Retina (tissue), 1 donor: ENCODE measurements at places on chromosomes 12 and 14.

DNA sequence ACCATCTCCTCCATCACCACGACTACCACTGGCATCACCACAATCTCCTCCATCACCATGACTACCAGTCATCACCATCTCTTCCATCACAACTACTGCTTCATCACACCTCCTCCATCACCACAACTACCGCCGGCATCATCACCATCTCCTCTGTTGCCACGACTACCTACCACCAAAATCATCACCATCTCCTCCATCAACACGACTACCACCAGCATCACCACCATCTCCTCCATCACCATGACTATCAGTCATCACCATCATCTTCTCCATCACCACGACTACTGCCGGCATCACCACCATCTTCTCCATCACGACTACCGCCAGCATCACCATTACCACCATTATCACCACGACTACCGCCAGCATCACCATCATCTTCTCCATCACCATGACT is 89.5 kb downstream of the RIMBP2 start:
- DNase-seq, result no peak

- DNase-seq, result peak; percentile 61
Measured at GRCh38 chr14:24806061-24806678, 172.2 kb upstream of the GZMB start.

GRCh38 chr14:73376585-73376984 is 81.8 kb downstream of the NUMB start:
- DNase-seq, result no peak

- no peak for DNase-seq
Measured at GRCh38 chr12:42186793-42187192, 42.1 kb upstream of the GXYLT1 start.

GRCh38 chr12:26317942-26318575 is 122.7 kb downstream of the SSPN start:
- no peak for DNase-seq

DNA sequence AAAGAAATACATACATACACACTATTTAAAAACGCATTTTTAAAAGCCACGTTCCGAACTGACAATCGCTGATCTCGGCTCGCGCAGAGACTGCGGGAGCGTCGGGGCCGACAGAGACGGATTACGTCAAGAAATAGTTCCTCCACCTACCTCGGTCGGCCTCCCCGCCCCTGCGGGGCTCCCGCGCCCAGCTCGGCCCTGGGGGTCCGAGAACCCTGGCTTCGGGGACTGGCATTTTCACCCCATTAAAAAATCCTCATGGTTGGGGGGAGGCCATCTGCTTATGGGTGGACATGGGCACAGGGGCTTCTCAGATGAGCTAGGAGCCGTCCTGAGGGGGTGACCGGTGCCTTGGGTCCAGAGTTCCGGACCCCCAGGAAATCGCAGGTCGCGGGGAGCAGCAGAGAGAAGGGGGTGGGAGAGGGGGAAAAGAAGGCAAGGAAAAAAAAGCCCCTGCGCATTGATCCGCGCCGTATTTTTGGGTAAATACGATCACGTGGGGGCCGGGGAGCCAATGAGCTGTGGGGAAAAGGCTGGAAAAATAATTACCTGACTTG is 324 bp upstream of the HOXC9 start:
- DNase-seq, result no peak

DNA sequence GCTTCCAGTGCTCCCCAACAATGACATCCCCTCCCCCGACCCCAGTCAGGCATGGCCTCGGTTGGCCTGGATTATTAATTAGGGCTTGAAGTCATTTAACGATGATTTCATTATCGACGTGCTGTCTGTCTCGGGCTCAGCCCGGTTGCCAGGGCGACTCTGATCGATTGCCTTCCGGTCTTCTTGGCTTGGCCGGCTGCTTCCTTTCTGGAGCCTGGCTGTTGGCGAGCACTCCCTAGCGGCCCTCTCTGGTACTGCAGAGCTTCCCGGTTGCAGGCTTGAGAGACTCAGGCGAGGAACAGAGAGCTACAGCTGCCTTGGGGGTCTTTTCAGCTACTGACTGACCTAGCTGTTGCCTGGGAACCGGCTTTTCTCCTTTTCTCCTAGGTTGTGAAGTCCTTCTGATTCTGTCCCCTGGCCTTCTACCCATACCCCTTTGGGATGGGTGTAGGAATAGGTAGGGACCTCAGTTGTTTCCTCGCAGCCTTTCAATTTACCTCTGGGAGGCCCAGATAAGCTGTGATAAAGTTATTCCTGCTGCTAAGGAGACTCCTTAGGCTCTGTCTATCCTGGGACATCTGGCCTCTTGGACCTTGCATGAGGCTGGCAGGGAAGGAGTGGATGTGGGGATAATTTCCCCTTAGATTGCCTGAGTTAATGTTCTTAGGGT is 5.5 kb upstream of the CISTR start:
- peak; percentile 97 for DNase-seq

GRCh38 chr14:20618271-20618749 is 23.2 kb downstream of the OR6S1 start:
- no peak for DNase-seq

GRCh38 chr14:39185256-39186049 is 10.4 kb downstream of the PNN start:
- DNase-seq, result no peak

DNA sequence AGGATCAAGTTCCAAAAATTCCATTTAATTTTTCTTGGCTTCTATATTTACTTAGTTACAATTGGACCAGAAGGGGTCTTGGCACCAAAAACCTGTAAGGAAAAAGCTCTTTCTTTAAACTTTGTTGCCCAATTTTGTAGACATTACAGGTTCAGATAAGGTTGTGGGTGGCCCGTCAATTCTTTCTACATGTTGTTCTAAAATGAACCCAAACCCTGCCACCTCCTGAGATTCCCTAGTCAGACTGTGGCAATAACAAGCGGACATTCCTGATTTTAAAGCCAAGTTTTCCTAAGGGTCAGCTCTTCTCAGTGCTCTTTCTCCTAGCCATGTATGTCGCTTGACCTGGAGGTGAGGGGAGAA is 45.0 kb upstream of the GSG1 start:
- no peak for DNase-seq

DNA sequence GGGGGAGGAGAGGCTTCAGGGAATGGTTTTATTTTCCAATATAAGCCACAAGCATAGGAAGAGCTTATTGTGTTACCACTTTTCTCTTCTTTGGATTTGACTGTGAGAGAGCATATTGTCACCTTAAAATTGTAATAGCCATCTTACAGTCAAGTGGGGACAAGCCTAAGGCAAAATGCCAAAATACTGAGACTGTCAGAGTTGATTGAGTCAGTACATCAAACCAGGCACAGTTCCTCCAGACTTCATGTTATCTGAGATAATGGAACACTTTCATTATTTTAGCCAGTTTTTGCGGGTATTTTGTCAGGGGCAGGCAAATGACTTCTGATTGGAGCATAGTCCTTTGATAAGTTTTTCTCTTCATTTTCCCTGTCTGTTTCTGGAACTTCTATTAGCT is 19.5 kb upstream of the NUBPL start:
- no peak for DNase-seq

GRCh38 chr12:104154286-104154685 is 16.3 kb upstream of the NFYB start:
- no peak for DNase-seq

DNA sequence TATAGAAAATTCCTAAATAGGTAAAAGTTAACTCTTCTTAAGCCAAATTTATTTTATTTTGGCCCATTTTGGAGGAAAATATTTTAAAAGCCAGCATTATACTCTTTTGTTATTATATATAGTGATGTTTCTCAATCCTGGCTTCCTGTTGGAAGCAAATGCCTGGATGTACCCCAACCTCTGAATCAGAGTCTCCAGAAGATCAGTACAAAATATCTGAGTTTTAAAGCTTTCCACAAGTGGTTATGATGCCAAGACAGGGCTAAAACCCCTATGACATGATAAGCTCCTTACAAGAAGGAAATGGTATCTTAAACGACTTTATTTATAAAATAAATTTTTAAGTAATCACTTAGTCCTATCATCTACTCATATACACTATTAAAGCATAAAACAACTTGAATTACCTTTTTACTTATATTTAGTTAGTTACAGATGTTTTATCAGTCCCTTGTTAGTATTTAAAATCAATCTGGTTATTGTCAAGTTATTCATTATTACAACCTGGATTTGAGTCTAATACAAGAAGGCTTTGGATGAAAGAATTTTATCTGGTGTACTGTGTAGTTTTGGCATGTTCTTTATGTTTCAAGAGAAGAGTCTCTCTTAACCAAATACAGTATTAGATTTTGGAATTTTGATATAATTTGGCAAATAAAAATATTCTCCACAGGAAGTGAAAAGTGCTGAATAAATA is 238.1 kb downstream of the SLC2A13 start:
- DNase-seq, result no peak

- DNase-seq, result no peak
Measured at GRCh38 chr12:86662464-86662863, 406.3 kb upstream of the MGAT4C start.

DNA sequence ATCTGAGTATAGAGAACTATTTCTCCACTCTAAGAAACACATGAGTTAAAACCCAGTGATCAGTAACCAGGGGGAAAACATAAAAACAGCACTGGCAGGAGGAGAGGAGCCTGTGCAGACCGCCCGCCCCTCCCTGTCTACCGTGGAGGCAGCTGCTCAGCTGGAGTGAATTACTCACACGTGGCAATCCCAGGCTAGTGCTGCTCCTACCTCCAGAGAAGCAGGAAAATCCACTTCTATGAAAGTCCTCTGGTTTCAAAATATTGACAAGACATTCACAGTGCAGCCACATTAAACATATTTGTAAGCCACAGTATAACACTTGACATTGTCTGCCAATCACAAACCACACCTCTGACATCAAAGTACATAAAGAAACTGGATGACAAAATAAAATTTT is 16.7 kb downstream of the TMEM132D start:
- no peak for DNase-seq

DNA sequence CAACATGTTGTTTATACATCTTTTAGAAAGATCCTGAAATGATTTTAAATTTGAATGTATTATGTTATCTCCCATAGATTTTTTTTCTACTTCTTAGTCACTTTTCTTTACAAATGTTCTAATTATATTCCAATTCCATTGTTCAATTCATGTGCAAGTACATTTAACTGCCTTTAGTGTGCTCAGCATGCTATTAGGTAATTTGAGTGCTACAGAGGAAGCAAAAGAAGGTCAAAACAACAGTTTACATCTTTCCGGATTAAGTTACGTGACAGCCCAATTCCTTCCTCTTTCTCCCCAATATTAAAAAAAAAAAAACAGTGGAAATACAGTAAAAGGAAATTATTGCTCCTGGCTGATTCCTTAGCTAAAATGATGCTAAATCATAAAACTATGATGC is 98.3 kb downstream of the RTN1 start:
- no peak for DNase-seq

GRCh38 chr12:84964048-84964447 is 51.4 kb upstream of the SLC6A15 start:
- DNase-seq, result no peak

DNA sequence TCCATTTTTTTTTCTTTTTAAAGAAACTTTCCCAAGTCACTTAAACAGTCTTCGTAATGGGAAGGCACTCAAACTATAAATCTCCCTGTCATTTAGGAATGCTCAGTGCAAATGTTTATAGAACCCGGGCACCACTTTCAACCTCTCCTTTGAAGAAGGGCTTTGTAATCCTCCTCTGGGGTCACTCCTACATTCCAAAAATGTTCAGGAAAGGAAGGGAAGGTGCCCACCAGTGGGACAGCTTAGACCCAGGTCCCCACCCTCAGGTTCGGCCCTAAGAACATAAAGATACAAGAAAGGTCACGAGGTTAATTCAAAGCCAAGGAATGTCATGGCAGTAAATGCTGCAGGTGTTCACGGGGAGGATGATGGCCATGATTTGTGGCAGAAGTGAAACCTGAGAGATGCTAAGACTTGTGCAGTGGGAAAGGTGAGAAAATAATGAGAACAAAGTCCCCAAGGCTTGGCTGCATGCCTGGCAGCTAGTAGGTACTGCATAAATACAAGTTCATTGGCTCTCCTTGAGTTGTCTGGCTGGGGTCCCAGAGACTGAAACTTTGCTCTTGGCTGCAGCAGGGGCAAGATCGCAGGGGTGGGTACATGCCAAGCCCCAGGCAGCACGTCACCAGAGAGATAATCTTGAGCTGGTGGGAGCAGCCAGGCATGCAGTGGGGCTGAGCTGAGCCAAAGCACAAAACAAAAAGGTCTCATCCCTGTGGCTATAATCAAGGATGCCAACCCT is 21.1 kb downstream of the KRT18 start:
- no peak for DNase-seq

GRCh38 chr12:92121826-92122225 is 23.8 kb downstream of the BTG1 start:
- no peak for DNase-seq

DNA sequence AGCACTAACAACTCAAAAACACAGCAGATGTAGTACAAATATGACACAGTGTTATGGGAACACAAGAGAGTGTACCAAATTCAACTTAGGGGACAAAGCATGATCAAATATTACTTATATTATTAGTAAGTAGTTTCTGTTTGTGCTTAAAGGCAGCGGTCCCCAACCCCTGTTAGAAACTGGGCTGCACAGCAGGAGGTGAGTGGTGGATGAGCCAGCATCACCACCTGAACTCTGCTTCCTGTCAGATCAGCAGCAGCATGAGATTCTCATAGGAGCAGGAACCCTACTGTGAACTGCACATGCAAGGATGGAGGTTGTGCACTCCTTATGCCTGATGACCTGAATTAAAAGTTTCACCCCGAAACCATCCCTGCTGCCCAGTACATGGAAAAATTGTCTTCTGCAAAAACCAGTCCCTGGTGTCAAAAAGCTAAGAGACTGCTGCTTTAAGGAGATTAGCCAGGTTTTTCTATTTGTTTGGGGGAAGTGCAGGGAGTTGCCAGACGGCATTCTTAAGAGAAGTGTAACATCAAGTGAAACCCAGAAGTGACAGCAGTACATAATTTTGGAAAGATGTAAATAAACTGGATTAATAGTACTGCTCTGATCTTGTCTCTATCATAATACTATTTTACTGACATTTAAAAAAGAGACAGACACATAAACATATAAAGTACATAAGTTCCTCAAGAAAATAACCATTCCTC is 26.7 kb downstream of the GTF2A1 start:
- no peak for DNase-seq

GRCh38 chr12:97557116-97557515 is 94.5 kb downstream of the RMST start:
- no peak for DNase-seq

DNA sequence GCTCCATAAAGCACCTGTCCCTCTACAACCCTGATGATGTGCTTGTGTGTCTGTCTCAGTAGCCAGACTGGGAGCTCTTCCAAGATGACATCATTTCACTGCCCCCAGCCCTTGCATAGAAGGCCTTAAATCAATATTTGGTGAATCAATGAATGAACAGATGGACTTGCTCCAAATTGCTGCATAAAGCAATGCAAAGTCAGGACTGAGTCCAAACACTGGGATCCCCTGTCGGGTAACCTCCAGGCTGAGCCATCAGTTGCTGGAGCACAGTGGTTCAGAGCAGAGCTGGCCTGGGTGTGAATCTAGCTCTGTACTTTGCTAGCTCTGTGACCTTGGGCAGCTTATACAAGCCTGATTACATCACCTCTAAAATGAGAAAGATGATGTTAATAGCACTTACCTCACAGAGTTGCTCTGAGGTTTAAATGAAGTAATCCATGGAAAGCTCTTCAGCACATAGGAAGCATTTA is 120.3 kb upstream of the VASH1 start:
- no peak for DNase-seq
